AG09309 (cell line): ENCODE measurements at places on chromosomes 13 and 19.

DNA sequence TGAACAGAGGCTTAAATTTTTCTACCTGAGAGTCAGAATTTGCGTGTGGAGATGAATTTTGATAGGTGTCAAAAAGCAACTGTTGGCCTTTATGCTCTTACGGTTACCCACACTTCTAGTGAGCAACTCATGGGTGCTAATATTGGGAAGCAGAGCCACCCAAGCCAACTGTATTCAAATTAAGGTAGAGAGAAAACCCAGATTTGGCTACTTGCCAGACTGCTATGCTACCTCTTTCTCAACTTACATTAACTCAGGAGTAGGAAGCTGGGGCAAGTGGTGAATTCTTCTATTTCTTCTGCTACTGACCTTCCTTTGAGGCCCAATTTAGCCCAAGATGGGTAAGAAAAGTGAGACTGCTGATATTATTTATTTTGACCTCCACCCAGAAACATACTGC, 83.9 kb downstream of the OLFM4 start:
- no peak for DNase-seq

- DNase-seq = no peak
These were observed 71.0 kb downstream of the DCT start for GRCh38 chr13:94408314-94409036.

DNA sequence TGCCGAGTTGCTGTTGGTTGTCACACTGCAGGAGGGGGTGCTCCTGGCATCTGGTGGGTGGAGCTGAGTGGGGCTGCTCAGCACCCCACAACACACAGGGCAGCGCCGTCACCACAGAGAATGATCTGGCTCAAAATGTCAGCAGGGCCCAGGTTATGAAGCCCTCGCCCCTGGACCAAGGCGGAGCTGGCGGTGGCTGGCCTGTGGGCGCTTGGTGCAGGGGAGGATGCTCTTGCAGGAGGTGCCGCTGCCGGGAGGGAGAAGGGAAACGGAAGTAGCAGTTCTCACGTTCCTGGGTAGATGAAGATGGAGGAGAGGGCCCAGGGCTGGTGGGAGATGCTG, 14.2 kb upstream of the LENG8 start:
- DNase-seq = no peak

GRCh38 chr19:56746367-56746766, 74.8 kb upstream of the ZNF835 start:
- DNase-seq = no peak

GRCh38 chr13:110206185-110206584, 100.8 kb downstream of the COL4A1 start:
- DNase-seq = no peak

- no peak for DNase-seq
These were observed 10.4 kb upstream of the JUND start for GRCh38 chr19:18291590-18292461.

DNA sequence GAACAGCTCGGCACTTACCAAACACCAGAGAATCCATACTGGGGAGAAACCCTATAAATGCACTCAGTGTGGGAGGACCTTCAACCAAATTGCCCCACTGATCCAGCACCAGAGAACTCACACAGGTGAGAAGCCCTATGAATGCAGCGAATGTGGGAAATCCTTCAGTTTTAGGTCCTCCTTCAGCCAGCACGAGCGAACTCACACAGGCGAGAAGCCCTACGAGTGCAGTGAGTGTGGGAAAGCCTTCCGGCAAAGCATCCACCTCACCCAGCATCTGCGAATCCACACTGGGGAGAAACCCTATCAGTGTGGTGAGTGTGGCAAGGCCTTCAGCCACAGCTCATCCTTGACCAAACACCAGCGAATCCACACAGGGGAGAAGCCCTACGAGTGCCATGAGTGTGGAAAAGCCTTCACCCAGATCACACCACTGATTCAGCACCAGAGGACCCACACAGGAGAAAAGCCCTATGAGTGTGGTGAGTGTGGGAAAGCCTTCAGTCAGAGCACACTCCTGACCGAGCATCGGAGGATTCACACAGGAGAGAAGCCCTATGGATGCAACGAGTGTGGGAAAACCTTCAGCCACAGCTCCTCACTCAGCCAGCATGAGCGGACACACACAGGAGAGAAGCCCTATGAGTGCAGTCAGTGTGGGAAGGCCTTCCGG, 8.3 kb downstream of the ZNF135 start:
- DNase-seq = no peak

- DNase-seq = no peak
These were observed 45.2 kb upstream of the AMER2 start for GRCh38 chr13:25217023-25217885.

GRCh38 chr13:23741879-23742510, 147.2 kb downstream of the MIPEP start:
- DNase-seq = no peak

GRCh38 chr13:52344108-52344507, 61.9 kb downstream of the THSD1 start:
- DNase-seq = peak; percentile 31

- DNase-seq = no peak
These were observed 684.5 kb upstream of the ARGLU1 start for GRCh38 chr13:107252428-107252827.

DNA sequence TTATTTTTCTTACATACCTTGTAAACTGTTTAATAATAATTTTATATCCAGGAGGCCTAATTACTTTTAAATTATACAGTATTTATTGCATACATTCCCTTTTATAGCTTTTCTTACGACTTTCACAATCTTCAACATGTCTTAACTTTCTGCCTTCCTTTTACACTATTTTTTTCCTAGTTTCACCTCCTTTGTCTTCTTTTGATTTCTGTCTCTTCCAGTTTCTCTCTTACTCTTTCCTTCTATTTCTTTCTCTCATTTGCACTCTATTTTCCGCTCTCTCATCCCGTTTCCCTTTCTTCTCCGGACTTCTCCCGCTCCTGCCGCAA, 11.5 kb downstream of the ZNF552 start:
- no peak for DNase-seq

DNA sequence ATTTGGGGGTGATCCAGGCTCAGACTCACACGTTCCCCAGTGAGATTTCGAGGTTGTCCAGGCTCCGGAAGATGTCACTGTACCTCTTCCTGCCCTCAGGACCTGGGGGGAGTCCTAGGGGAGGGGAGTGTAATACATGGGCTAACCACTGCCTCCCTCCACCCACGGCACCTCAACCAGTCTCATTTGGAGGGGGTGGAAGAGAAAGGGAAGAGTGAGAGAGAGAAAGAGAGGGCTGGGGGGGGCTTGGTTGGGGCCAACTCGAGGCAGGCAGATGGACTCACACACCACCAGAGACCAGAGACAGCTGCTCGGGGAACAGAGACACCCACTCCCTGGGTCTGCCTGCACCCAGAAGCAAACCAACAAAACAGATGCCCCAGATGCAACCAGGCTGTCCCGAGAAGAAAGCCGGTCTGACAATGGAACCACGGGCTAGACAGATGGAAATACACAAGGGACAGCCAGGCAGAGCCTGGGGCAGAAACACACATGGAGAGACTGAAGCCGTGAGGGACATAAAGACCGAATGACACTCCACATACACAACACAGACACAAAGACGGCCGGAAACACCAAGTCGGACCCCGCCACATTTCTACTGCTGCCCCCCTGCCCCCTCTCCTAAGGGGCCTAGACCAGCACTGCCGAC, 825 bp downstream of the GMIP start:
- no peak for DNase-seq

GRCh38 chr19:38024992-38025908, 118.2 kb downstream of the SIPA1L3 start:
- DNase-seq = no peak

GRCh38 chr13:97327086-97327485, 105.0 kb downstream of the MBNL2 start:
- no peak for DNase-seq

DNA sequence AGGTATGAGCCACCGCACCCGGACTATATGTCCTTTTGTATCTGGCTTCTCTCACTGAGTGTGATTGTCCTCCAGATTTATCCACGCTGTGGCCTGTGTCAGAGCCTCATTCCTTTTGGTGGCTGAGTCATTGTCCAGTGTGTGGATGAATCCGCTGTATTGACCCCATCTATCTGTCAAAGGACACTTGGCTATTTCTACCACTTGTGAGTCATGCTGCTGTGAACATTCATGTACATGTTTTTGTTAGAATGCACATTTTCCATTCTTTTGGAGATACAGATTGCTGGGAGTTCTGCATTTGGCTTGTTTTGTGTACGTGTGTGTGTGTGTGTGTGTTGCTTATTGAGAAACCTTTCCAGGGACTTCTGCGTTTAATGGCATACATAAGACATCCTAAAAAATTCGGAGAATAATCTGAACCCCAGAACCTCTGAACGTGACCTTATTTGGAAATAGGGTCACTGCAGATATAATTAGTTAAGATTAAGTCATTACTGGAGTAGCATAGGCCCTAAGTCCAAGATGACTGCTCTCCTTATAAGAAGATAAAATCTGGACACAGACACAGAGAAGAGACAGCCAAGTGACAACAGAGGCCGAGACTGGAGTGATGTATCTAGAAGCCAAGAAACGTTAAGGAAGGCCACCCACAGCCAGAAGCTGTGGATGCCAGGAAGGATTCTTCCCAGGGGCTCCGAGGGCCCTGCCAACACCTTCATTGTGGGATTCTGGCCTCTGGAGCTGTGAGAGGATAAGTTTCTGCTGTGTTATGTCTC, 4.9 kb upstream of the GIPC3 start:
- peak; percentile 78 for DNase-seq

DNA sequence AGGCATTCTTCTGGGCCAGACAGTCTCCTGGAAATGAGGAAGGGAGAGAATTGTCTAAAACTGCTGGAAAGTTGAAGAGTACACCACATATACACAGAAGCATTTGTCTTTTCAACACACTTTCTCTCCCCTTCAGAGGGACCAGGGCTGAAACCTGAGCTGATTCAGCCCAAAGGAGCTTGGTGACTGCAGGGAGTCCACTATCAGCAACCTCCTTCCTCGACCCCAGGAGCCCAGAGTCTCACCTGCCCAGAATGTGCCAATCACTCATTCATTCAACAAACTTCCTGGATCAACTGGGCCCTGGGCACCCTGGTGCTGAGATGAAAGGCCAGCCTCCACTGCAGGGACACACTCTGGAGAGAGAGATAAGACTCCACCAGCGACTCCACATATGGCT, 128.9 kb upstream of the VSTM2B start:
- DNase-seq = no peak
